ENCODE measurements at places on chromosomes 12 and 14. TPM values are rescaled to one million over a fixed set of nuclear protein-coding genes. Genes with fewer than 3 reads are reported as not detected.

The CMKLR1 gene
- total RNA-seq = 5.7 TPM

The CCDC198 gene
- not detected for total RNA-seq

The LHX5 gene
- total RNA-seq = not detected

The RNF212B gene
- not detected for total RNA-seq

The ABCB9 gene
- total RNA-seq = 1.6 TPM

Data from left ventricle myocardium inferior (tissue), 1 donor.